ENCODE measurements at places on chromosomes 11 and 22. TPM values are rescaled to one million over a fixed set of nuclear protein-coding genes. Genes with fewer than 3 reads are reported as not detected.

RAB39A gene
- total RNA-seq, result not detected

HSPB2 gene
- 0.32 TPM for total RNA-seq

TRIM49B gene
- not detected for total RNA-seq

CSRP3 gene
- total RNA-seq, result not detected

CCDC87 gene
- total RNA-seq, result 0.16 TPM

C11orf42 gene
- not detected for total RNA-seq

C22orf15 gene
- not detected for total RNA-seq

TTC38 gene
- 11.2 TPM for total RNA-seq

MMP13 gene
- not detected for total RNA-seq

Measured in esophagus mucosa (tissue), 1 donor.